ENCODE measurements at places on chromosomes 16 and 17. TPM values are rescaled to one million over a fixed set of nuclear protein-coding genes. Genes with fewer than 3 reads are reported as not detected.

- no peak for DNase-seq
Measured at GRCh38 chr16:62870554-62870953, 834.3 kb upstream of the CDH8 start.

DNA sequence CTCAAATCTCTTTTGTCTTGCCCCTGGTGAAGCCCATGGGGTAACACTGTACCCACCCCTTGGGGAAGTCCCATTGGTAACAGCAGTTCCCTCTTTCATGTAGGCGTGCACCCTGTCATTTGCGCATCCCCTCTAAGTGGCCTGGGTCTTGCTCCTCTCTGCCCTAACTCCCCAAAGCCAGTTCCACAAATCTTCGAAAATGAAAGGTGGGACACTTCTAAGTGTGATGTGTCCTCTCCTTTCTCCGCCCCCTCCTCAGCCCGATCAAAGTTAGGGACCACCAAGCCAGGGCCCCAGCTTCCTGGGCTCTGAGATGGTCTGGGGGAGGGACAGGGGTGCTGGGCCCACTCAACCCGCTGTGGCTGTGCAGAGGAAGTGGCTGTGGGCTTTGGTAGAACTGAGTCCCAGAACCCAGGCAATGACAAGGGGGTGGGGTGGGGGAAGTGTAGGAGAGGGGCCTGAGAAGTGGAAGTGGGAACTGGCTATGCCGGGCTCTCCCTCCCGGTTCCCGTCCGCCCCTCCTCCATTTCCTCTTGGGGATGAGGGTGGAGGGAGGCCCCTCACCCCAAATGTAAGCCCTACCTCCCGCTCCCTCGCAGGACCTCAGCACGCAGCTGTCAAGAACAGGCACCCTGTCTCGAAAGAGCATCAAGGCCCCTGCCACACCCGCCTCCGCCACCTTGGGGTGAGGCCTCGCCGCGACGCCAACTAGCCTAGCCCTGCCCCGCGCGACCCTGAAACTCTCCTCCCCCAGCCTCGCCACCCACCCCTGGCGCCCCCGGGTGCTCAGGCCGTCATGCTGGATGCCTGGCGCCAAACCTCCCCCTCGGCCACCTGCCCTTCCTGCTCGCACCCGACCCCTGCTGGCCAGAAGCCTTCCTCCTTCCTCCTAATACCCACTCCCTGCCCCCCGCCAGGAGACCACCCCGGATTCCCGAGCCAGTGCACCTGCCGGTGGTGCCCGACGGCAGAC is 8.7 kb downstream of the ABI3 start:
- no peak for DNase-seq

DNA sequence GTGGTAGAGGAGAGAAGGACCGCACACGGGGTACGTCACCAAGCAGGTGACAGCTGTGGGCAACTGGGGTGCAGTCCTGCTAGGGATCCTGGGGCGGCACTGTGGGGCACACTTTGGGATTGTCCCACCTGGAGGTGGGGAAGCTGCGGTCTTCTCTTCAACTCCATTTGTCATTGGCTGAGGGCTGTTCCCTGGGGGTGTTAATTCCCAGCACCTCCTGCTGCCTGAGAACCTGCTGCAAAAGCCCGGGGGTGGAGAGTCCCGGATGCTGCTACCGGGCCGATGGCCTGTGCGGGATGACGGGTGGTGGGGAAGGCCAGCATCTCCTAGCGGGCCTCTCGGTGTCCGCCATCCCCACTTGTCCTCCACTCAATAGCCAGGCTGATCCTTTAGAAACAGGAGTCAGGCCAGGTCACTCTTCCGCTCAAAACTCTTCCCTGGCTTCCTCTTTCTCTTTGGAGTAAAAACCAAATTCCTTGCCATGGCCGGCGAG is 100.2 kb downstream of the CYLD start:
- DNase-seq, result no peak

DNA sequence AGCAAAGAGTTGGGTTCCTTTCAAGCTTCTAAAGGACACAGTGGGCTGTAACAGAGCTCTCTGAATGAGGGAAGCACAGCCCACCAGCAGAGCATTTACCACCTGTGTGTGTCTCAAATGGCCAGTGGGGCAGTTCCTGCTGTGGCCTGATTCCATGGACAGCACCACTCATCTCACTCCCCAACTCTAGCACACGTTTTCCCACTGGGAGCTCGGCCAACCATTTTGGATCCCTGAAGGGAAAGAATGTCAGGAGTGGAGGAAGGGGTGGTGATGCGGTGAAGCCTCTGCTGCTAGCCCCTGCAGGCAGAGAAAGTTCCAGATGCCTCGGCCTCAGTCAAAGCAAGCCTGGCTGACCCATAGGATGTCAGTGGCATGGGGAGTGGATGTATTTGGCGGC is 86.6 kb downstream of the PLXDC1 start:
- DNase-seq, result no peak

DNA sequence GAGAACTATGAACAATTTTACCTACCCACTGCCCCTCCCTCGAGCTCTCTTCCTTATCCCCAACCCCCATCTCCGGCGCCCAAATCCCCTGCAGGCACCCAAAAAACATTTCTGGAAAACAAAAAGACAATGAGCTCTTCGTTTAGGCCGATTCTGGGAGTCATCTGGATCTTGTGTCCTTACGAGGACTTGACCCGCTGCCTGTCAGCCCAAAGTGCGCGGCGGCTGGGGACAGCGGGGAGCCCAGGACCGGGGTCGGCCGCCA is 524 bp downstream of the STRADA start:
- DNase-seq, result no peak

DNA sequence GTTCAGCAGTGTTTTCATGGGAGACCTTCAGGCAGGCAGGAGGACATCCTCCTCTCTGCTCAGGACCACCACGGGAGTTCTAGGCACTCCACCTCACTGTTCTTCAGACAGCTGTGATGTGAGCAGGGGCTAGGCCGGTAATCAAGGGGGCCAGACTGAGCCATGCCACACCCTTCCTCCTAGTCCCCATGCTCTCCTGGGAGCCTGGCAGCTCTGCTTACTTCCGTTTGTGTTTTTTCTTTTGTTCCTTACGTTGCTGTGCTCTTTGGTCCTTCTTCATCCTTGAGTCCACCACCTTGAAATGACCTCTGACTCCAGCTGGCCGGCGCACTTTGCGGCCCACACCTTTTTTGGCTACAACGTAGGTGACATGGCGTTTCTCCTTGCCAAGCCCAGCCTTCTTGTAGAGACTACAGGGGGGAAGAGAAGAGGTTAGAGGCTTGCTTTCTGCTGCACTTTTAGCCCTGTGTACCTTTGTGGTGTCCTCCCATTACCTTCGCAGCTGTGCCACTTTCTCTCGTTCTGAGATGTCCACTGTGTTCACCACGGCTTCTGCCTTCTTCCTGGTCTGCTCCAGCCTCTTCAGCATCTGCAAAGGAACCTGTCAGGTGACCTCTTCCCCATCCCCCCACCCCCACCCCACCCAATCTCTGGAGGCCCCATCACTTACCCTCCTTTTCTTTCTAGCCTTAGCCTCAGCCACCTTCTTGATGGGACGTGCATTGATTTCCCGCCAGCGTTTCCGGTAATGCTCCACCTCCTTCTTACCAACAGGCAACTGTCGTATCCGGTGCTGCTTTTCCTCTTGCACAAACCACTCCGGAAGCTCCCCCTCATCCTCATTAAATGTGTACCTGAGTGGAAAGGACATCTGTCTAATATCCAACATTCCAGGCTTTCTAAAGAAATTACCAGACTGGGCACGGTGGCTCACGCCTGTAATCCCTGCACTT is 7.4 kb upstream of the PSMC5 start:
- no peak for DNase-seq

DNA sequence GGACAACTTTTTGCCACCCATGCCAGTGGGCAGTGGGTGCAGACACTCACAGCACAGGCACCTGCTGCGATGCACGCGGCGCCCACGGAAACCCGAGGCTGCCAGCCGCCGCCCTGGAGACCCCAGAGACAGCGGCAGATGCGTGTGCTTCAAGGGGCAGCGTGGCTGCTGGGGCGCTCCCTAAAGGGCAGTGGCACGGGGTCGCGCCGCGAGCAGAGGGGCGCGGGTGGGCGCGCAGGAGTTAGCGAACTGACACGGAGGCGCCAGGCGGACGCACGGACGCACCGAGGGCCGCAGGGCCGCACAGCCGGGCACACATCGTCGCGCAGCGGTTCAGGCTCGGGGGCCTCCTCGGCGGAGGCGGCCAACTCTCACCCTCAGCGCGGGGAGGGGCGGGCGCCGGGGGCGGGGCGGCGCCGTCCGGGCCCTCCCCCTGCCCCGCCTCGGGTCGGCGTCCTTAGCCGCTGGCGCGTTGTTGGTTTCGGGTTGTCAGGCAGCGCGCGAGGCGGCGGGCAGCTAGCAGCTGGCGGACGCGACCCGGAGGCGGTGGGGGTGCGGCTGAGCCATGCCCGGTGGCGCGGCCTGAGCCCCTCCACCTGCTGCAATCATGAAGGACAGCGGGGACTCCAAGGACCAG is at the start of gene KIF19:
Gene KIF19, plus strand, starts transcription at position 484 of the 637 bp plus-strand sequence. Its CDS starts 124 bp downstream, at position 608.
- no peak for DNase-seq

GRCh38 chr16:50160495-50161164 is 7.5 kb downstream of the TENT4B start:
- no peak for DNase-seq

GRCh38 chr17:80311216-80311827 is 50.7 kb downstream of the RNF213 start:
- no peak for DNase-seq

GRCh38 chr16:67301080-67301782 is 21.9 kb downstream of the PLEKHG4 start:
- no peak for DNase-seq

- DNase-seq, result no peak
Measured at GRCh38 chr17:60315650-60316049, 76.3 kb downstream of the USP32 start.

GRCh38 chr17:74089869-74090464 is 113.5 kb upstream of the RPL38 start:
- peak; percentile 29 for DNase-seq

- DNase-seq, result no peak
Measured at GRCh38 chr16:49684696-49685095, 171.2 kb downstream of the ZNF423 start.

DNA sequence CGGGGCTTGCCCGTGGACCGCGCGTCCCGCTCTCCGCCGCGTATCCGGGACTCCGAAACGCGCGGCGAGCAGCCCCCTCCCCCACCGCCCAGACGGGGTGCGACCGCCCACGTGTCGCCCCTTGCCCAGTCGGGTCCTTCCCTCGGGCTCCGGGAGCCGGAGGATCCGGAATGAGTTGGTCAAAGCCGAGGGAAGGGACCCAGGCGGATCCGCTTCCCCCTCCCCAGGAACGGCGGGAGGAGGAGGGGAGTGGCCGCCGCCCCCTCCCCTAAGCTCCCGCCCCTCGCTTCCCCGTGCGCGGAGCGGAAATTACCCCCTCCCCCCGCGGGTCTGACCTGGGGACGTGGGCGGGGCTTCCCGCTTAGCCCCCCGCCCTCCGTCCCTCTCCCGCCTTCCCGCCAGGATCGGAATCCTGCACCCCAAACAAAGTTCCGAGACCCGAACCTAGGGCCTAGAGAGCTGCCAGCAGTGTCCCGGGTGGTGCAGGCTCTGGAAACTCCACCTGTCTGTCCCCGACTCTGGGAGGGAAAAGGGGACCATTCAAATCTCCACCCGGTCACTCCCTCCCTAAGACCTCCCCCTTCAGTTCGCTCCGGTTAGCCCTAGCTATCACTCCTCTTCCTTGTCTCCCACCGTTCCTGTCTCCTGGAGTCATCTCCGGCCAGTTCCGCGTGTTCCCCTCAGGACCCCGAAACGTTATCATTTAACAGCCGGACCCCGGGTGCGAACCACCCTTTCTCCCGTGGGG is 1.0 kb upstream of the IGF2BP1 start:
- peak; percentile 73 for DNase-seq

- DNase-seq, result no peak
Measured at GRCh38 chr16:64238571-64238970, 883.3 kb downstream of the CDH11 start.

DNA sequence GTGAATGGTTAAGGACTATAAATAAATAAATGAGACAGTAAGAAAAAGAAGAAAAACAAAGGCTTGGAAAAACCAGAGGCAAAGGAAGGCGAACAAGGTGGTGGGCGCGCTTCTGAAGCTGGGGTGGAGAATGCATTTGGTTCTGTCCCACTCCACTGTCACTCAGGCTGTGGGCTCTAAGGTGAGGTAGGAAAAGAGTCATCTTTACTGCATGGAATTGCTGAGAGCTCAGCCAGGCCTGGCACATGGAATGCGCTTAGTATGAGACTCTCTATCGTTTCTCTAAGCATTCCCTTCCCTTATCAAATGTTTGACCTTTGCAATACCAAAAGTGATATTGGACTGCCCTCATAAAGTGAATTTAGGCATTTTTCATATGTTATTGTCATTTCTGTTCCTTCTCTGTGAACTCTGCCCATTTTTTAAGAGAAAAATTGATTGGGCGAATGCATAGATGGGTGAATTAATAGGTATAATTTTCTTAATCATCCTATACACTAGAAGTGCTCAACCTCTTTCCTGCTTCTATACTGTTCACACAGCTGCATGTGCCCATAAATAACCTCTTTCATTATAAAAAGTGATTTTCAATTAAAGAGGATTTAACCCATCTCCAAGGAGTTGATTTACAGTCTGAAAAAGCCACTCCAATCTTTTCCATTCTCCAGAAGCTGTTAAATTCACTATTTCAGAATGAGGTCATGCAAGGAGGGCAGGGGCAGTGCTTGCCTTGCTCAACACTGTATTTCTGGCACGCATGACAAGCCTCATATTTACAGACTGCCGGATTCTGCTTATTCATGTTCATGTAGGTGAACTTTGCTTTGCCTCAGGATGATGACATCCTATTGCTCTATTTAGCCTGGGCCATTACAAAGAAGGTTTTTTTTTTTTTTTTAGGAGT is 87.7 kb downstream of the MYH10 start:
- DNase-seq, result peak; percentile 91

GRCh38 chr16:46836534-46837530 is 5.9 kb upstream of the C16orf87 start:
- no peak for DNase-seq

- DNase-seq, result no peak
Measured at GRCh38 chr17:17363638-17364337, 60.6 kb downstream of the NT5M start.

KRTAP3-2 gene
- total RNA-seq, result not detected

KCNAB3 gene
- total RNA-seq, result not detected

FA2H gene
- not detected for total RNA-seq

OSBPL7 gene
- total RNA-seq, result 1.9 TPM

HLF gene
- total RNA-seq, result 0.53 TPM

PRSS53 gene
- 0.31 TPM for total RNA-seq

ADGRG1 gene
- 1.3 TPM for total RNA-seq

MYH8 gene
- total RNA-seq, result 0.18 TPM

GALNS gene
- 22.7 TPM for total RNA-seq

GNG13 gene
- total RNA-seq, result not detected

Data from H4 (cell line).